Fibroblast of lung (primary cell): ENCODE measurements at places on chromosomes 12 and 14. TPM values are rescaled to one million over a fixed set of nuclear protein-coding genes. Genes with fewer than 3 reads are reported as not detected.

Gene SLCO1C1
- total RNA-seq = not detected in 2 replicates

Gene GPR132
- 0.17 and 0.26 TPM in 2 replicates for total RNA-seq

Gene CRIP2
- total RNA-seq = 37.5 and 68.5 TPM in 2 replicates

Gene MAP3K9
- under 0.01 and 0.17 TPM in 2 replicates for total RNA-seq

Gene CFAP73
- not detected in 2 replicates for total RNA-seq

Gene CLEC1A
- total RNA-seq = not detected in 2 replicates

Gene NEDD8
- total RNA-seq = 140 and 145 TPM in 2 replicates

GRCh38 chr12:18239526-18239925, 21.8 kb upstream of the PIK3C2G start:
- H3K4me1 ChIP-seq = no peaks in the 10 kb centered on the region
- H3K4me3 ChIP-seq = no peak overlapping the region
- no peak overlapping the region for H3K27ac ChIP-seq
- DNase-seq = peak; percentile 9
- H3K27me3 ChIP-seq = no peaks in the 10 kb centered on the region

DNA sequence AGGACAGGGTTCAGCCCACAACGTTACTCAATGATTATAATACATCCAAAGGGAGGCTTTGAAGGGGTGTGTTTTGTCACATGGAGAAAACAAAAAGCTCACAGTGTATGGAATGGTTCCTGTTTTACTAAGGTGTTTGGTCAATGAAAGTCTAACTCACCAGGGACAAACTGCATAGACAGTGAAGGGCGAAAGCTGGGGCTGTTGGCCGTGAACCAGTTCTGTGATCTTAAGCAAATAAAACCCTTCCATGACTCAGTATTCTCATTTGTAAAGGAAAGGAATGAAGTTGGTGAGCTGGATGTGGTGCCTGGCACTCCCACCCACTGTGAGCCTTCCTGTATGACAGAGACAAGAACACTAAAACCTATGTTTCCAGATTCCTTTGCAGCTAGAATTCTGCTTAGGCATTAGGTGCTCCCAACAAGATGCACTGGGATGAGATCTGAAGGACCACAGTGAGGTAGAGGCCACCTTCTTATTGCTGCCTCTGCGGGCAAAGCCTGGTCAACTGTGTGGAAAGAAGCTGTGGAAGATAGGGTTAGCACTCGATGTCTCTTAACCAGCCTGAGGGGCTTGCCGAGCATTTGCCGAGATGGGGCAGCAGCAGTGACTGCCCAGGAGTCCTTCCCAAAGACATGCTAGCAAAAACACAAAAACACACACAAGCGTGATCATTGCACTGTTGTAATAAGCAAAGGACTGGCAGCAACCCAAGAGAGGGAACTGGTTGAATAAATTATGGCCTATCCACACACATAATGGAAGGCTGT, 48.5 kb downstream of the VCPKMT start:
- no peaks in the 10 kb centered on the region for H3K27me3 ChIP-seq
- DNase-seq = peak; percentile 47
- H3K4me1 ChIP-seq = no peaks in the 10 kb centered on the region
- no peak overlapping the region for H3K27ac ChIP-seq
- H3K36me3 ChIP-seq = no peaks in the 10 kb centered on the region

DNA sequence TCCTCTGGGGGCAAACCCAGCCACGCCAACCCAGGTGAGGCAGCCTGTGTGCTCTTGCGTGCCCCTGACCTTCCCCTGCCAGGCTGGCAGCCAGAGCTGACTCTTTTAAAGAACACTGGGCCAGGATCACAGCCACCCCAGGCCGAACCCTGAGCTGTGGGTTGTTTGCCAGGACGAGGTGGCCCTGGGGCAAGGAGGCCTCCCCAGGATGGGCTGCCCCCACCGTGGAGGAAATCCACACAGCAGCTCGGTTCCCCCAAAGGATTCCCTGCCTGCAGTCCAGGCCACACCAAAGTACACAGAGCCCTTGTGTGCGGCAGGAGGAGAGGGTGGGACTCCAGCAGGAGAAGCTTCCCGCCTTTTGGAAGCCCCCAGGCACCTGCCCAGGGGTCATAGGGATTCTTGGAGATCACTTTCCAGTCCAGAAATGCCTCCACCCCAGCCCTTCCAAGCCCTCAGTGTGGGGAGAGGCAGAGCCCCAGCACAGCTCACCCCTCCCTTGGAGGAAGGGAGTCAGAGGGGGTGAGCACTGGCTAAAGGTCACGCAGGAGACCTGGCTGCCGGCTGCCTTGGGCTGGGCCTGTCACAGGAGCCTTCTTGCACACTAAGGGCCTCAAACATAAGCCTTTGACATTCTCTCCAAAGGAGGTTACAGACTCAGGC, 115.6 kb downstream of the CALM1 start:
- DNase-seq = no peak
- H3K4me1 ChIP-seq = no peaks in the 10 kb centered on the region
- H3K27me3 ChIP-seq = peaks cover 2% of the 10 kb centered on the region
- no peaks in the 10 kb centered on the region for H3K36me3 ChIP-seq

GRCh38 chr12:131835616-131836171, 7.5 kb downstream of the MMP17 start:
- no peak overlapping the region for H3K4me3 ChIP-seq
- no peaks in the 10 kb centered on the region for H3K4me1 ChIP-seq
- H3K27ac ChIP-seq = no peak overlapping the region
- no peak for DNase-seq

GRCh38 chr14:29442696-29443095, 485.0 kb downstream of the PRKD1 start:
- no peaks in the 10 kb centered on the region for H3K36me3 ChIP-seq
- no peak overlapping the region for H3K27ac ChIP-seq
- no peaks in the 10 kb centered on the region for H3K27me3 ChIP-seq
- no peak overlapping the region for H3K4me3 ChIP-seq
- DNase-seq = peak; percentile 36
- H3K4me1 ChIP-seq = peaks cover 2% of the 10 kb centered on the region

DNA sequence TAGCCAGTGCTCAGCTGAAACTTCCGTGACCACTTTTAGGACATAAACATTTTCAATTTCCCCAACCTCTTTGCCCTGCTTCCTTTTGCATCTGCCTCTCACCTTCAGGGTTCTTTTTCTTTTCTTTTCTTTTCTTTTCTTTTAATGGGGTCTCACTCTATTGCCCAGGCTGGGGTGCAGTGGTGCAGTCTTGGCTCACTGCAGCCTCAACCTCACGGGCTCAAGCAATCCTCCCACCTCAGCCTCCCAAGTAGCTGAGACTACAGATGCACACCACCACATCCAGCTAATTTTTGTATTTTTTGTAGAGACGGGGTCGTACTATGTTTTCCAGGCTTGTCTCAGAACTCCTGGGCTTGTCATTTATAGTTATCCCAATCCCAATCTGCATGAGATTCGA, 4.7 kb upstream of the LRP10 start:
- no peak overlapping the region for H3K27ac ChIP-seq
- H3K4me1 ChIP-seq = peaks cover 4% of the 10 kb centered on the region
- no peak overlapping the region for H3K4me3 ChIP-seq
- no peaks in the 10 kb centered on the region for H3K36me3 ChIP-seq

- no peaks in the 10 kb centered on the region for H3K36me3 ChIP-seq
- no peaks in the 10 kb centered on the region for H3K27me3 ChIP-seq
- H3K4me1 ChIP-seq = peaks cover 5% of the 10 kb centered on the region
- no peak overlapping the region for H3K27ac ChIP-seq
- no peak overlapping the region for H3K4me3 ChIP-seq
Observed at GRCh38 chr14:77311217-77311616, 9.5 kb downstream of the POMT2 start.

DNA sequence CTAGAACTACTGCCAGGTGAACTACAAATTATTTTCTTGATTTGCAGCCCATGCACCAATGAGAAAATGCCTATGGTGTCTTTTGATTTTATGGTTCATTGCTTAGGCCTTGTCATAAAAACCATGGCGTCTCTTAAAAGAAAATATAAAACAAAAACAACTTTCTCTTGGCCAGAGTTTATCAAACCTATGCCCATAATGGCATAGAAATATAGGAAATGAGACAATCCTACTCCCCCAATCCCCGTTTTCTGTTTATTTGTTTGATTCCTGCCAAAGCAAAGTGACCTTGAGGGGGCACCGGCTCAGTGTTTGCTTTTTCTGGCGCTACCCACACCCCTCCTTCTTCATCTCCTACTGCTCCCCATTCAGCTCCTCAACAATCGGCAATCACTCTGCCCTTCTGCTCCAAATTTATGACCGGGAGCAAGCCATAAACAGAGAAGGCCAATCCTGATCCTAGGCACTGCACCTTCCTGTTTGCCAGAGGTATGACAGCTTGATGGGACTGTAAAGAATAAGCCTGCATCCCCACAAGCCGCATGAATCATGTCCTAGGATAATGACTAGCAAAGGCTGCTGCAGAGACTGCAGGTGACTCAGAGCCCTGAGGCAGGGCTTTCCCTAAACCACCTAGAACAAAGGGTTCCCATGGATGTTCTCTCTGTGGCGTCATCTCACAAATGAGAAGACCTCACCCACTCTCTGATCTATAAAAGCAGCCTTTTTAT, 874.9 kb downstream of the NRXN3 start:
- H3K27ac ChIP-seq = no peak overlapping the region
- no peaks in the 10 kb centered on the region for H3K36me3 ChIP-seq
- no peaks in the 10 kb centered on the region for H3K4me1 ChIP-seq

GRCh38 chr12:94622475-94622874, 27.9 kb downstream of the TMCC3 start:
- peak; percentile 58 for DNase-seq
- no peaks in the 10 kb centered on the region for H3K36me3 ChIP-seq
- H3K4me1 ChIP-seq = peaks cover 4% of the 10 kb centered on the region
- no peak overlapping the region for H3K4me3 ChIP-seq
- H3K27ac ChIP-seq = no peak overlapping the region
- H3K27me3 ChIP-seq = no peaks in the 10 kb centered on the region

DNA sequence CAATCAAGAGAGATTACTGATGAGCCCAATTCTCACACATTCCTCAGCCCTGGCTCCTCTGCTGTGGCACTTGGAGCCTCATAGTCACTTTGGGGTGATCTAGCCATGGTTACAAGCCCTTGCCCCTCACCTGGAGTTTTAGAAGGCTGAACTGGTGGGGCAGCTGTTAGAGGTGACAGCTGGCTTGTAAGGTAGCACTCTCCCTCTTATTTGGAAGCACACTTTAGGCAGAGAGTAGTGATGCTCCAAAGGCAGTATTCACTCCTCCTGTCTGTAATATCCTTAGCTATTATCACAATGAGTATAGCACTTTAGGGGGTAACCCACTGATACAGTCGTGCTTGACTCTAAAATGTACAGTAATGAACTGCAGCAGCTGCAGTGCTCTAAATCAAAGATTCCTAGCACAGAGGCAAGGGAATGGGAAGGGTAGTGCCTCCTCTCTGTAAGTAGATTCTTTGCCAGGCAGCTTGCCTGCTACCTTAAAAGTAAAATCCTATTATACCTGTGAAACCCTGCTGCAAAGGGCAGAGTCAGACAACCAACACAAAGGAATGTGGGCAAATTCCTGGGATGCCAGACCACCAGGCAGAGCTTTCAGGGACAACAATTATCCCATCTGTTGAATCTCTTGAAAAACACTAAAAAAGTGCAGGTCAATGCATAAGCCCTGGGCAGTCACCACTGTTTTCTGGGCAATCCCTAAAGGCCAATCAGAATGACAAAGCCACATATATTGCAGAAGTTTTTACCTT, 336.3 kb downstream of the NOVA1 start:
- no peaks in the 10 kb centered on the region for H3K36me3 ChIP-seq
- H3K4me1 ChIP-seq = no peaks in the 10 kb centered on the region
- no peak overlapping the region for H3K27ac ChIP-seq
- no peak overlapping the region for H3K4me3 ChIP-seq
- no peaks in the 10 kb centered on the region for H3K27me3 ChIP-seq
- no peak for DNase-seq

GRCh38 chr14:65637780-65638179, 225.2 kb downstream of the FUT8 start:
- H3K27me3 ChIP-seq = no peaks in the 10 kb centered on the region
- H3K27ac ChIP-seq = no peak overlapping the region
- no peaks in the 10 kb centered on the region for H3K4me1 ChIP-seq
- H3K36me3 ChIP-seq = no peaks in the 10 kb centered on the region
- peak; percentile 89 for DNase-seq

DNA sequence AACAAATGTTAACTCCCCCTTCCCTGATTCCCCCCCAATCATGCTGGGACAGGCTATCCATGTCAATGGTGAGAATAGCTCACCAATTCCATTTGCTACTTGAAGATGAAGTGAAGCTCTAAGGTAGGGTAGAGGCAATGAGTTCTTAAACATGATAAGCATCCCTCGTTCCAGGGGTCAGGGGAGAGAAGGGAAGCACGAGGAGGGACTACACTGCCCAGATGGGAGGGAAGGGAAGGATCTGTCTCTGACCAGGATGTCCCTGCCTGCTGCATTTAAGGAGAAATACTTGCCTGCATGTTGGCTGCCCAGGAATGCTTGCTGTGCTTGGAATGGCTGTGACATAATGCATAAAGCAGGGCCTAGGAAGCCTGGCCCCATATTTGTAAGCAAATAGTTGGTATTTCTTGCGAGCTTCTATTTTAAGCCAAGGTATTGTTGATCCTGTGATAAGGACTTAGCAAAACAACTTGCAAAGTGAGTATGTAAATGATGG, 155.1 kb downstream of the CEP83 start:
- peak; percentile 91 for DNase-seq
- no peak overlapping the region for H3K27ac ChIP-seq
- no peaks in the 10 kb centered on the region for H3K27me3 ChIP-seq
- no peak overlapping the region for H3K4me3 ChIP-seq

DNA sequence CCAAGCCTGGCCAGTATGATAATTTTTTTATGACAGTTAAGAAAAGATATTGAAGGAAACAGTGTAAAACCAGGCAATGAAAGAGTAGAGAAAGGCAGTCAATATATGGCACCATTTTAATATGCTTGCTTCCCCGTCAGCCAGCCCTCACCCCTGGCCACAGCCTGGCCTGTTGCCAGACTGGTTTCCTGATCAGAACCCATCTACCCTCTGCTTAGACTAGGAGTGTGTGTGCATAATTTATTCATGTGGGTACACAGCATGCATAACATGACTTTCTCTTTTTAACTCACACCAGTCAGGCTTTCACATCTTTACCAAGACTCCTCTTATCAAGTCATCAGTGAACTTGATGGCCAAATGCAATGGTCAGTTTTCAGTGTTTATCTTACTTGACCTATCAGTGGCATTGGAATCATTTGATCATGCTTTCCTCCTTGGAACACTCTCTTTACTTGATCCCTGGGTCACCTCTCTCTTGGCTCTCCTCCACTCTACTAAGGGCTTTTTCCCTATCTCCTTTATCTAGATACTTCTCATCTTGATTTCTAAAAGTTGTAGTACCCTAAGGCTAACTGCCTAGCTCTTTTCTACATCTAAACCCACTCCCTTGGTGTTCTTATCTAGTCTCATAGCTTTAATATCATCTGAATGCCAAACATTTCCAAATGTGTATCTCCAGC, 10.0 kb upstream of the GPR19 start:
- no peaks in the 10 kb centered on the region for H3K27me3 ChIP-seq
- no peak overlapping the region for H3K4me3 ChIP-seq
- peaks cover 2% of the 10 kb centered on the region for H3K4me1 ChIP-seq
- H3K27ac ChIP-seq = no peak overlapping the region
- no peaks in the 10 kb centered on the region for H3K36me3 ChIP-seq
